ENCODE measurements at places on chromosomes 7 and 10.

DNA sequence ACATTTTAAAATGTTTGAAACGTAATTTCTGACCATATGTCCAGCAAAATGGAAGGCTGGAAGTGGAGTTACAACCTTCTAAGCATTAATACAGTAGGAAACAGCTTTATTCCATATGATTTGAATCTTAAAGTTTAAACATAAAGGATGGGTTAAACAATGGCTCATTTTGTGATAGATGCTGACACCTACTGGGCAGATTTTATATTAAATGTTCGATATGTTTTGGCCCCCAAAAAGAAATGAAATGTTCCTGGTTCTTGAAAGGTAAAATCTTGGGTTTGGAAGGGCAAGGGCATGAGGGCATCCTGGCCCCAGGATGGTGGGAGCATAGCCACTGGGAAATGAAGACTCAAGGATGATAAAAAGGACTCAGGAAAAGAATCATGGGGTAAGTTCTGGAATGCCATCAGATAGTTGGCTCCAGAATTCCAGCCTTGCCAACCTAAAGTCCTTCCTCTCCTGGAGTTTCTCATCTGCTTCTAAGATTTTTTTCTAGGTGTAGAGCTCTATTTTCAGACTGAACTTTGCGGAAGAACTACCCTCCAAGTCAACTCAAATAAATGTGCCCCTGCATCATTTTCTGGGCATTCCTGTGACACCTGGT lies 34.6 kb upstream of the SLC35G1 start:
- no peak for DNase-seq

DNA sequence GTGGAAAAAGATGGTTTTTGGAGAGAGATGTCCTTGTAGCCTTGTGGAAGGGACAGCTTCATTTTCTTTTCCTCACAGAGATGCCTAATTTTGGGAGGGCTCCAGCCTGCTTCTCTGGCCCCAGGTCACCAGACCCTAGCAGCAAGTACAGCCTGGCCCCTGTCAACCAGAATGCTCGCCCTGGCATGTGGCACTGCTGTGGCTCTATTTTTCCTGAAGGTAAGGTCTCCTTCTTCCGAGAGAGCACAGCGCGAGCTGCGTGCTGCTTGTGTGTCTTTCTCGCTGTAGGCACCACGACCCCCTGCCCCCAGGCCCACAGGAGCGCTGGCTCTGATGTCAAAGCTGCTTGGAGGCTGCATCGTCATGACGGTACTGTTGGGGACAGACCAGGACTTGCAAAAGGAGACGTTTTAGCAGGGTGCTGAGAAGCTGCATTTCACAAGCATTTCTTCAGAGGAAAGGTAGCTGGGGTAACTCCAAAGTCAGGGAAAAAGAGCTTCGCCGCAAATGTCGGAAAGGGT lies 58.7 kb downstream of the CLEC2L start:
- no peak for DNase-seq

GRCh38 chr10:116774728-116775151 lies 32.4 kb upstream of the HSPA12A start:
- no peak for DNase-seq

- no peak for DNase-seq
These were observed 490 bp upstream of the ZNF239 start for GRCh38 chr10:43574906-43575305.

GRCh38 chr10:79459243-79459642 lies 13.8 kb upstream of the ZCCHC24 start:
- no peak for DNase-seq

- DNase-seq = no peak
These were observed 224.3 kb upstream of the IGFBP3 start for GRCh38 chr7:46145412-46145811.

DNA sequence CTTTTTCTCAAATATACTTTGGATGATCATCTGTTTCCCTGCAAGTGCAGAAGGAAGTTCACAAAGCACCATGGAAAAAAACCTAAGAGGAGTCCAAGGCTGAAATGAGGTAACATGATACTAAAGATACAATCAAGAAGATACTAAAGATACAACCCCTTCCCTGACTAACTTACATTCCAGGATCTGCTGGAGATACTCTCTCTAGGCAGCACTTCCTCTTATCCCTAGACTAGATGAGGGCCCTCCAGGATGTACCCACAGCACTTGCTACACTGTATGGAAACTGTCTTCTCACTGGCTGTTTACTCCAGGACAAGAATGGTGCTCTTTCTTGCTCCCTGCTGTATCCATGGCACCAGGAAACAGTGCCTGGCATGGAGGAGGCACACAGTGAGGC lies 116.4 kb upstream of the NFE2L3 start:
- DNase-seq = no peak

GRCh38 chr10:34223658-34224057 lies 591.4 kb downstream of the PARD3 start:
- no peak for DNase-seq

DNA sequence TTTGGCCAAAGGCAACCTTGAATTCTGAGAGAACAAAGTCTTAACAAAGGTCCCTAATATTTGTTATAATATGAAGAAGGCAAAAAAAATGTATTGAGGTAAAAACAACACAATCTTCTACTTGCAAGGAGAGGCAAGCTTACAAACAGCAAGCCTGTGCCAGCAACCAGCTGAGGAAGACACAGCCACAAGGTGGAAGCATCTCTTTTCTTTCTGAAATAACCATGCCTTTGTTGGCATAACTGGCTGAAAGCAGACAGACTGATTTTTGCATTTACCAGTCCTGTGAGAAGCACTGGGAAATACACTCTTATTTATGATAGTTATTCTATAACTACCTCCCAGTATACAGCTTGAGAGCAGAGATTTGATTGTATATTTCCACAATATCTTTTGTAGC lies 292.0 kb downstream of the PHTF2 start:
- DNase-seq = no peak

DNA sequence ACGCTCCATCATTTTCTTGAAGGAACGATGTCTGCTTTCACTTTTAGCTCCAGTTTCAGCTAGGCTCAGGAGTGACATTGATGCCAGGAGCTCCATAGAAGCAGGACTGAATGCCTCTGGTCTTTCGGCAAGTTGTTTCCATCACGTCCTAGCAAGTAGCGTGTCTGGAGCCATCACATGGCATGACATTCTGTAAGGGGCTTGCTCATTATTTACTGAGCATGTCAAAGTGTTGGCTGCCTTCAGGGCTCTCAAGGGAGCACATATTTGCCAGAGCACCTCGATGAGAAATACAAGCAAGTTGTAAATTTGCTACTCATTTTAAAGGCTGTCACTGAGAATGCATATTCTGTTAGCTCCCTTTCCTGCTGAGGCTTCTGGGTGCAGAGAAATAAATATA lies 131.0 kb upstream of the ITGB1 start:
- DNase-seq = no peak

DNA sequence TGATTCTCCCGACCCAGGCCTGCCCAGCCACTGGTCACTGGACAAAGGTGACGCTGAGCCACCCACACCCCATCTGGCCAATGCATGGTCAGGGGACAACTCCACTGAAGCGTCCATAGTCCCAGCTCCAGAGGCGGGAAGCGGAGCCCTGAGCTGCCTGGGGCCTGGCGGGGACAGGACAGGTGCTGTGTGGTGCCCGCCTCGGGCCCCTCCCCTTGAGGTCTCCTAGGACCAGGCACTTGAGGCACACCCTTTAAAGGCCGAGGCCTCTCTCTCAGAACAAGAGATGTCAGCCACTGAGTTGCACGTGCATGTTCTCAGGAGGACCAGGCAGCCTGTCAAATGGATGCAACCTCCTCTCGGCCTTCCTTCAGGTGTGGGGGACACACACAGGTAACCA lies 52.5 kb upstream of the PPP2R2D start:
- no peak for DNase-seq

GRCh38 chr10:69663369-69663947 lies 33.4 kb downstream of the FAM241B start:
- DNase-seq = no peak

DNA sequence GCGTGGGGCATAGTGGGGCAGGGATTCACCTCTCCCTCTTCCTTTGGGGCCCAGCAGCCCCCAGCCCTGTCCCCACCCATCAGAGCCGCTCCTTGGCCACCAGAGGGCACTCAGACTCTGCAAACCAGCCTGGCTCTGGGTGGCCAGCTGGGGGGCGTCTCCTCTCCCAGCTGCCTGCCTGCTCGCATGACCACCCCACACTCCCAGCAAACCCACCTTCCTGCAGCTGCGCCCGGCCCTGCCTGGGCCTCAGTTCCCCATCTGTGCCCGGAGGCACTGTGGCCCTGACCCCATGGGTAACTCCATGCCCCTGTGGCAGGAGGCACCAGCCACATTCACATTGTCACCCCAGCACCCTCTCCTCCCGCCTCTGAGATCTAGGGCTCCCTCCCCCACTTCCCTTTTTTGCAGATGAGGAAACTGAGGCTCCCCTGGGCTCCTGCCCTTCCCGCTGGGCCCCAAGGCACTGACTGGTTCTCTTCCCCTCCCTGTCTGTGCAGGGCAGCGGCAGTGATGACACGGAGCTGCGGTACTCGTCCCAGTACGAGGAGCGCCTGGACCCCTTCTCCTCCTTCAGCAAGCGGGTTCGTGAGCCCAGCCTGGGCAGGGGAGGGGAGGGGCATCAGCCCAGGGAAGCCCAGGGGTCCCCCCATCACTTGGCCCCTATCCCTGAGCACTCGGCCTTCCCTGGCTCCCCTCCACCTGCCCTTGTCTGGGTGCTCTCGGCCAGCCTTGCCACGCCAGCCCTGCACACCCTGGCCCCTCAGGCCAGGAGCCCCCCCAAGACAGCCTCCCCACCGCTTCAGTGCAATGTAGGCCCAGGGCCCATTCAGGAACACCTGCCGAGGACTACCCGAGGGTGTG lies 6.9 kb upstream of the SH2B2 start:
- DNase-seq = peak; percentile 70

GRCh38 chr10:53765311-53765710 lies 992.7 kb upstream of the MBL2 start:
- DNase-seq = no peak

- DNase-seq = no peak
These were observed 20.7 kb upstream of the GRID1 start for GRCh38 chr10:86387178-86387794.

DNA sequence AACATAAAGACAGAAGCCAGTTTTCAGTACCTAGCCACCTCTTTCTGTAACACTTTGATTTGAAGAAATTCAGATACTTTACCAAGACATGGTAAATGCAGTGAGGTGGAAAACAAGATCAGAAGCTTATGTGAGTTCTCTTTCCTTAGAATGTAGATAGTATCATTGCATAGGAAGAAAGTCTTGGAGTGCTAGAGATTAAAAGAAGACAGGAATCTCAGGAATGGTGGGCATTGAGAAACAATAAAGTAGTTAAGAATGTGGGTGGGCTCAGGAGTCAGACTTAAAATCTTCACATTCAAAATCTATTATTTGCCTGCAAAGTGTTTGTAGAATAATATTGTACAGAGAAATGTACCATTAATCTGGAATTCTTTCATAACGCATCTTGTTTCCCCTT lies 58.9 kb downstream of the POLL start:
- DNase-seq = no peak

GRCh38 chr7:17325364-17325763 lies 26.9 kb downstream of the AHR start:
- DNase-seq = no peak

All from stimulated activated naive CD8-positive, alpha-beta T cell treated with anti-CD3 and anti-CD28 coated beads, Interleukin-15, Interleukin-2, amounts not matched to agents 100 U/mL and 50 U/mL, for 24 hours (primary cell).